ENCODE measurements at places on chromosomes 12 and 14.

GRCh38 chr14:100399052-100399849 is 76.1 kb downstream of the SLC25A47 start:
- no peak for DNase-seq

GRCh38 chr12:50121641-50122040 is 9.6 kb downstream of the COX14 start:
- DNase-seq = no peak

GRCh38 chr12:22610131-22610530 is 14.8 kb upstream of the ETNK1 start:
- DNase-seq = no peak

- no peak for DNase-seq
Measured at GRCh38 chr14:22613106-22613695, 15.1 kb downstream of the ABHD4 start.

DNA sequence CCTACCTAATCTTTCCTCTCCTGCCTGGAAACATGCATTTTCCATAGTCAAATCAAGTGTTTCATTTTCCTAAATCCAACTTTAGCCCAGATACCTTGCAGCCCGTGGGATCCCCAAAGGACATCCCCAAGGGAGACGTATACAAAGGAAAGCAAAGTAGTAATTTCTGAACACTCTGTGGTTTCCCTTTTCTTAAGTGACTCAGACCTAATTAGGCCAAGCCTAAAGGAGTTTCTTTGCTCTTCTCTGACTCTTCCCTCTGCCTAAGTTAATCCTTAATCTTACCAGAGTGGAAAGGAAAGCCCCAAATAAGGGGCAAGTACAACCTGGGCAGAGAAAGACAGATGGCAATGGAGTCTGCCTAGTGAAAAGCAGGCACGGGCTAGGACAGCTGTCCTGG is 250.3 kb downstream of the SPTSSA start:
- no peak for DNase-seq

GRCh38 chr12:6620137-6620884 is 13.1 kb upstream of the CHD4 start:
- DNase-seq = no peak

DNA sequence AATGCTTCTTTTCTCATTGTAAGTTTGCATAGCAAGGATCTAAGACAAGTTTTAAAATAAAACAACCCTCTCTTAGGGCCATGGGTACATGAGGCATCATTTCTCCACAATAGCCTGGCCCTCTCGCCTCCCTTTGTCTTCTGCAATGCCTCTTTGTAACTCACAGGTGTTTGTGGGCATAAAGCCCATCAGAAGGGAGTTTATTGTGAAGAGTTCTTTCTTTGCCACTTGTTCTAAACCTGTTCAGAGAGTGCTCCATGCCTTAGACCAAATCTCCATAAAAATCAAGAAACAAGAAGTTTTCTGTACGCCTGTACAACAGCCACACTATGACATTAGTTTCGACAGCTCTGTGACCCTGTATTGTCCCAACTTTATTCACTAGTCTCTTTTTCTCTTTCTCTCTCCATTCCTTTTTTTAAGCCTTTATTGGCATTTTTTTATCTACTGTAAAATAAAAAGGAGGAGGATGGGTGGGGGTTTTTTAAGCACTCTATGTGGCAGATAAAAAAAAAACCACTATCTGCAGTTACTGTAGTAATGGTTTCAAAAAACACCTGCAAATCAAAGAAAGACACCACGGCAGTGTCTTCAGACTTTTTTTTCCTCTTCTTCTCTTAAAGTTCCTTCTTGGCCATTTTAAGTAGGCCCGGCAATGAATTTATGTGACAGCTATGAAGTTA is 1.6 kb downstream of the C12orf42 start:
- no peak for DNase-seq

GRCh38 chr14:84655014-84655413 is 874.9 kb upstream of the FLRT2 start:
- DNase-seq = no peak

- DNase-seq = no peak
Measured at GRCh38 chr12:54926246-54926645, 58.3 kb downstream of the TESPA1 start.

DNA sequence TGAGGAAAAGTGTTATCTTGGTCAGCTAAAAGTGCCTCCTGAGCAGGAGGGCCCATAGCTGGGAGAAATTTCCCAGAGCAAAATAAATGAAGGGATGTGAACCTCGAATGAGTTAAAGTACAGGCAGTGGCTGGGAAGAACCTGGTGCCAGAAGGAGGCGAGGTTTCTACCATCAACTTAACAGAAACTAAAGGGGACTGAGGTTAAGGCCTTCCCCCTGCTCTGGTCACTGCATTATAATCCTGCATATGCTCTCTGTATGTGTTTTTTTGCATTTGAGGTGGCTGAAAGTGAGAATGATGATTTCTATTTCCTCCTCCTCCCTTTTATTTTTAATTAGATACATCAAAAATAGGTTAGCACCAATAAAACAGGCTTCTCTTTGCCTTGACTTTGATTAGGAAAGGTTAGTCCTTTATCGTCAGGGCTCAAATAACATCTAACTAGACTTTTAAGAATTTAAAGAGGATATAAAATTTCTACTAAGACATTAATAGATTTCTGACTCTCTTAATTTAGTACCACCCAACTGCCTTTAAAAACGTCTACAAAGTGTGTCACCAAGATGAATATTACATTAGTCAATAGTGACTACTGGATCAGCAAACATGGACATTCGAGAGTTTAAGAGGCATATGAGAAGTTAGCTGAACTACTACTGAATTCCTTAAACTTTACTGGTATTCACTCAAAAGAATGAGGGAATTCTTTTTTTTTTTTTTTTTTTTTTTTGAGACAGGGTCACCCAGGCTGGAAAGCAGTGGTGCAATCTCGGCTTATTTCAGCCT is 49.2 kb downstream of the GALNT4 start:
- DNase-seq = no peak

DNA sequence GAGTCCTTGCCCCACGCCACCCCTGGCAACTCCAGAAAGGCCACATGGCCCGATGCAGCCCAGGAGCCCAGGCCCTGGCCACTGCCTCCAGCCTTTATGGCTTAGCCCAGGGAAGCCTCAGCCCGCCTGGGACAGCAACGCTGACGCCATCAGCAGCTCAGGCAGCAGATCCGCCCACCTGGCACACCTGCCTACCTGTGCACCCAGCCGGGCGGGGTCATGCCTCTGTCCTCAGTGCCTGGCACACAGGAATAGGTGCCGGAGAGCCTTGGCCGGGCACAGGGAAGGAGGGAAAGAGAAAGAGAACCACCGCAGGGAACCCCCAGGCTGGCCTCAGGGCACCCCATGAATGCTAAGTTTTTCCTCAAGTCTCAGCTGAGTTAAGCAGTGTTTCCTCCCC is 21.1 kb downstream of the BEGAIN start:
- no peak for DNase-seq

DNA sequence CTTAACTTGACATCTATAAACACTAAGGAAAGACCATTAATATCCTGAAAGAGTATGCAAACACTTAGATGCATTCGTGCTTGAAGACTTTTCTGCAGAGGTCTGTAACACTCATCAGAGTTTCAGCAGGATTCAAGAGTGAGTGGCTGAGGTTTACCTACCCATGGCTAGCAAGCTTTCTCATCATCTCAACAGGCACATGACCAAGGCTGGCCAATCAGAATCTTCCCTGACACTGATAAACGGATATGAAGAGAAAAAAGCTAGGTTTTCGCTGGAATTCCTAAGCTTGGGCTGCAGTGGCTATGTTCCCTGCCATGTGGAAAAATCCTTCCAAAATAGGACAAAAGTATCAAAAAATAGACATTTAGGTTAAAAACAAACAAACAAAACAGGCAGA is 162.1 kb upstream of the USP15 start:
- DNase-seq = no peak

GRCh38 chr14:45610318-45610717 is 357.3 kb upstream of the MIS18BP1 start:
- DNase-seq = no peak

- DNase-seq = no peak
Measured at GRCh38 chr12:66036317-66036716, 94.2 kb downstream of the LLPH start.

DNA sequence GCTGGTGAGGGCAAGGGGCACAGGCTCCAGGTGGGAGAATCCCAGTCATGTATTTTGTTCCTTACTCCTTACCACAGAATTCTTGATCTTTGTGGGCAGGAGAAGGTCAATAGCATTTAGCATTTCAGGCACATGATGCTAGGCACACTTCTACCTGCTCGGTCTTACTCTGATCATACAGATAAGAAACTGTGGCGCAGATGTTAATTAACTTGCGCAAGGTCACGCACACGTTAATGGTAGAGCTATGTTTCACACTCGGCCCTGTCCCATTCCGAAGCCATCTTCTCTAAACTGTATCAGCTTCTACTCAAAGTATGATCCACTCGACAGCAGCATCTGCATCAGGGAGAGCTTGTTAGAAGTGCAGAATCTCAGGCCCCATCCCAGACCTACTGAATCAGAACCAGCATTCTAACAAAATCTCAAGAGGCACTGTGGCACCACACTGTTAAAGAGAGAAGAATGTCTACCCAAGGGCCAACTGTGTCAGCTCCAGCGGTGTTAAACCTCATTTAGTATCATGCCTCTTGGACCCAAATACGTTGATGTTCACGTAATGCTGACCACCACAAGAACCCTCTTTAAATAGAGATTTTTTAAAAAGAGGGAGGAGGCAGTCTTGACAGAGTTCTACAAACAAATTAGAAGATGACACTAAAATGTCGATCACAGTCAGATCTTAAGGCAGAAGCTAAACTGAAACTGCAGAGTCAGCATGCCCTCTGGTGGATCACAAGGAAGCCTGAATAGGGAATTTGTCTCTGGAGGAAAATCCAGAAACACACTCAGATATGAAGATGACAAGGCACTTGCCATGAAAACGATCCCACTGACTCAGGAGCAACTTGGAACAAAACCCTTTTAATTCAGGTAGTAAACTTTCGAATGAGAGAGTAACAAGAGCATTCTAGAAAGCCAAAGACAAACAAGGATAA is 7.3 kb downstream of the STXBP6 start:
- DNase-seq = no peak

DNA sequence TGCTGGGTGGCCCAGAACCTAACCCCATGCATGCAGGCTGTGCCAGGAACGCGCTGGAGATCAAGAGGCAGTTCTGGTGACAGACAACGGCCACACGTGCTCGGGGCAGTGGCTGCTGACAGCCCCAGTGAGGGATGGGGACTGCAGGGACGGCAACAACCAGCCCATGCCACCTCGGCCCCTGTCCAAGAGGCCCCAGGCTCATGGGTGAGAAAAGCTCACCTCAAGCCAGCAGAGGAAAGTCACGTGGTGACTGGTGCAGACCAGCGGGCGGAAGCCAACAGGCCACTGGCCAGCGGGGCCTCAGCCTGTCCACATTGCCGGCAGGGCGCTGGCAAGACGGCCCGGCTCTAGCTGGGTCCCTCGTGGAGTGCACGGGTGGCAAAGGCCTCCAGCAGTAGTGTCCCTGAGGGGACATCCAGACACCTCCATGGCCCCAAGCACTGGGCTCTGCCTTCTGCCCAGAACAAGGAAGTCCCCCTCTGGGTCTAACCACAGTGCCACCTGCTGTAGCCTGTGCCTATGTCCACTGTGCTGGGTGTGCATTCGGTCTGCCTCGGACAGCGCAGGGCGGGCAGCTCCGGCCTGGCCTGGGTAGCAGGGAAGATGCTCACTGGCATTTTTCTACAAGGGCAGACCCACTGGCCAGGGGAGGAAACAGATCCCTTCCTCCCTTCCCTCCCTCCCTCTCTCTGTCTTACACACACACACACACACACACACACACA is 134.1 kb downstream of the NCOR2 start:
- no peak for DNase-seq

- DNase-seq = no peak
Measured at GRCh38 chr12:48389409-48389808, 38.7 kb upstream of the ZNF641 start.

- DNase-seq = no peak
Measured at GRCh38 chr14:36212987-36213386, 36.5 kb upstream of the PTCSC3 start.

- DNase-seq = peak; percentile 20
Measured at GRCh38 chr12:104137001-104137901, 759 bp downstream of the NFYB start.

GRCh38 chr14:39617537-39617936 is 185.3 kb upstream of the FBXO33 start:
- no peak for DNase-seq

GRCh38 chr12:118345355-118345754 is 27.4 kb downstream of the TAOK3 start:
- DNase-seq = no peak

DNA sequence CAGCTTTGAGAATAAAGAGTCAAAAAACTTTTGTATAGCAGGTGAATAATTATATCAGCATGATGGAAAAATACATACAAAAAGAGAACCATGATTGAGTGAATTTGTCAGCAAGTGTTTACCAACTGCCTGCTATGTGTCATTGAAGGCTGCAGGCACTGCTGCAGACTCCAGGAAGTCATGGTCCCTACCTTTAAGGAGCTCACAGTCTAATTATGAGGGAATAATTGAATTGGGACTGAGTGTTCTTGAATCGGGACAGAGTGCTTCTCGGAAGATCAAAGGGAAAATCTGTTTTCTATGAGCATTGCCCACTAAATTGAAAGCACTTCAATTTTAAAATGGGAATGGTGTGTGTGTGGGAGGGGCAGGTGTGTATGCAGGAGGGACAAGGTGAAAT is 9.5 kb downstream of the OR10AD1 start:
- no peak for DNase-seq

DNA sequence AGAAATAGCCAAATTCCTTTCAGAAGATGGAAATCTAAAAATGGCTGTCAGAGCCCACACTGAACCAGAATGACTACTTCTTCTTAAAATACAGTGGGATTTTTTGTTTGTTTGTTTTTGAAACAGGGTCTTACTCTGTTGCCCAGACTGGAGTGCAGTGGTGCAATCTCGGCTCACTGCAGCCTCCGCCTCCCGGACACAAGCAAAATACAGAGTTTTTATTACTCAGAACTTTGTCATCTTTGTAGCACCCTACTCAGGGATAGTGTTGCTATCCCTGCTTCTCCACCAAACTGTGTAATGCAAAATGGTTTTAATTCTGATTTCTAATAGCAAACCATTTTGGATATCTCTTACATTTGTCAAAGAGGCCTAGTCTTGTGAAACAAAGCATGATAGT is 16.4 kb downstream of the ZNF410 start:
- no peak for DNase-seq

DNA sequence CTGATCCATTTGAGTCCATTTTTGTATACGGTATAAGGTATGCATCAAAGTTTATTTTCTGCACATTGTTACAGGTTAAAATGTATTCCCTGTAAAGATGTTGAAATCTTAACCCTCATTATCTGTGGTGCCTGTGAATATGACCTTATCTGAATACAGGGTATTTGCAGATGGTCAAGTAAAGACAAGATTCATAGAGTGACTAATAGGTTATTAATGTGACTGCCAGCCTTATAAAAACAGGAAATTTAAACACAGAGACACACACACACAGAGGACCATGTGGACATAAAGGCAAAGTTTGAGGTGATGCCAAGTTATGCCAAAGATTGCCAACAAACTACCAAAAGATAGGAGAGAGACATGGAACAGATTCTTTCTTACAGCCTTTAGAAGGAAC is 347.2 kb upstream of the DCN start:
- DNase-seq = no peak

GRCh38 chr12:93019975-93020630 is 91.0 kb upstream of the EEA1 start:
- DNase-seq = no peak

Data from activated T-helper 1 cell treated with Interleukin-2 at 50 U/mL for 16 hours (primary cell).